WERI-Rb-1 (cell line): ENCODE measurements at places on chromosomes 5 and 9.

DNA sequence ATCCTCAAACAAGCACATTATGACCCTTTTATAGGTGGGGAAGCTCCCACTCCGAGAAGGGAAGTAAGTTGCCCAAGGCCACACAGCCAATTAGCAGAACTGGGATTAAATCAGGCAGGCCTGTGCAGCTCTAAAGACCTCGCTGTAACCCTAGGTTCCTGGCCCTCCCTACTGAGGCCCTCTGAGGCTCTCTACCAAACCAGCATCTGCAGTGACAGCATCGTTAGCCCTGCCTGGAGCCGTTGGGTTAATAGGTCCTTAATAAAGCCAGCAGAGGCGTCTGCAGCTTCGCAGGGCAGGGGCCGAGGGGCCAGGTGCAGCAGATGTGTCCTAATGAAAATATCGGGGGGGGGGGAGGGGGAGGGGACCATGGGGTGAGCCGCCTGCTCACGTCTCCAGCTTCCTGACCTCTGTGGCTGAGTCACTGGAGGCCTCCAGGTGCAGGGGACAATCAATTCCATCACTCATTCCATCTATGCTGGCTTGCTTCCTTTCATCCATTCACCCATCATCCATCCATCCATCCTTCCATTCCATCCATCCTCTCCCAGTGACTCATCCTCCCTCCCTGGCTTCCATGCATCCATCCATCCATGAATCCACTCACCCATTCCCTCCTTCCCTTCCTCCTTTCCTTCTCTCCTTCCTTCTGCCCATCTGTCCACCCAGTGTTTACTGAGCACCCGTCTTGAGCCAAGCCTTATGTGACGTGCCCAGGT, 203.9 kb downstream of the C9orf50 start:
- DNase-seq: peak; percentile 91

DNA sequence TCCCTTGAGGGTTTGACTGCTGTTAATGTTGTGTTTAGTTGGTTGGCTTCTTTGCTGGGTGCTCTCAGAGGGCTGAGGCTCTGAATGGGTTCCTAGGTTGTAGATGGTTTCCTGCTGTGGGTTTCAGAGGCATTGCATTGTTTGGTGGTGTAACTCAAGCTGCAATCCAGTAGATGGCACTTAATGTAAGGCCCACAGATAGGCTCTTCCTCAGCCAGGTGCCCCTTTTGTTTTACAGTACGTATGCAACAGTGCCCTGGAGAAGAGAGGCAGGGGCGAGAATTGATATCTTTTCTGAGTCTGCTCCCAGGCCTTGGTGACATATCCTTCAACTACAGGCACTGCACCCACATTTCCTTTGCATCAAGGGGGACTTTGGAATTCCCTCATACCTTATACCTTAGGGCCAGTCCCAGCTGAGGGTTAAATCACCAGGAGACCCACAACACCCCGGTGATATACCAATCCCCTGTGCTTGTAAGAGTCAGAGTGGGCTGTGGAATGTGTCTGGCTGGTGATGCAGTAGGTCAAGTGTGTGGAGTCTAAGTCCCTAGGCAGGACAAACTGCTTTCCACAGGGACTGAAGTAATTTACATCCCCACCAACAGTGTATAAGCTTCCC, 7.0 kb upstream of the UGT3A2 start:
- peak; percentile 52 for DNase-seq

DNA sequence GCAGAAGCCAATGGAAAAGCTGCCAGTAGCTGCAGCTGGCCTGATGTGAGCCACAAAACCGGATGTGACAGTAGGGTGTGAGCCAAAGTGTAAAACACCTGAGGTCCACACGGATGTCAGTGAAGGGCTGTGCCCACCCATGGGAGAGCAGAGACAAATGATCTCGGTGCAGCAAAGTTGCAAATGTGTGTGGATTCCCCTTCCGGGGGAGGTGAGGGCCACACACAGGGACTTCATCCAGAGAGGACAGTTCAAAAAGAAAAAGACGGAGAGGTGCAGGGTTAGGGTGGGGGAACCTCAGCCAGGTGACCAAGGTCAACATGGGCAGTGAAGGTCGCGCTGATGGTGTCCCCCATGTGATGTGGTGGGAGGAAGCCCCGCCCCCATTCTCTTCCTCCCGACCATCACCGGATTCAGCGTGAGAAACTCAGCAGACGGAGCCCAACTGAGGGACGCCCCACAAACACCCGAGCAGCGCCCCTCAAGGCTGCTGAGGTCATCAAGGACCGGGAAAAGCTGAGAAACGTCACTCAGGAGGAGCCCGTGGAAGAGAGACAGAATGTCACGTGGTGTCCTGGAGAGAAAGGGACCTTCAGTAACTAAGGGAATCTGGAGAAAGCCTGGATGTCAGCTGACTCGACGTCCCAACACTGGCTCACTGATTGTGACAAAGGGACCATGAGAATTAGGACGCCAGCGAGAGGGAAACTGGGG, 11.4 kb upstream of the PTGDS start:
- DNase-seq: no peak

- DNase-seq: no peak
These were observed 212.5 kb downstream of the FANCC start for GRCh38 chr9:95104980-95105379.

- DNase-seq: no peak
These were observed 270.4 kb upstream of the TARS1 start for GRCh38 chr5:33170411-33170810.

DNA sequence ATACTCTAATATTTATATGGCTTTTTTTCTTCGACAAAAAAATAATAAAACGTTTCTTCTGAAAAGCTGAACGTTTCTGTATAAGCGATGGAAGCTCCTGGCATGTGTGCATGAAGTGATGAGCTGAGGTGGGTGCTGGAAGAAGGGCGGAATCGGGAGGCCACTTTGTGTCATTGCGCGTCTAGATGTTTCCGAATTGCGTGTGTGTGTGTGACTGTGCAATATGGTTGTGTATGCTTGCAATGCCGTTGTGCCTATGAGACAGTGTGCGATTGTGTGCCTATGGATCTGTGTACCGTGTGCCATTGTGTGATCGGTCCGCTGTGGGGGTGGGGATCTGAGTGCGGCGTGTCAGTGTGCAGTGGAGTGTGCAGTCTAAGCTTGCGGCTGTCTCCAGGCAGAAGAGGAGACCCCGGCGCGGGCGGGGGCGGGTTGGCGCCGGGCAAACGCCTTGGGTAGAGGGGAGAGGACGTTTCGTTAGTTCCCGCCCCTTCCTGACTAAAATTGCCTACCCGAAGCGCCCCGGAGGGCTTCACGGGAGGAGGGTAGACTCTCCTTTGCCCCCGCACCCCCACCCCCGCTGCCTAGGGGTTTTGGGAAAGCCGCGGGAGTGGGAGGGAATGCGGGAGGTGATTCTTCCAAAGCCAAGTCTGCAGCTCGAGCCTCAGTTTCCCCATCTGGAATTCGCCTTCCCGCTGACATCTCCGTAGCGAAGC, 24.2 kb downstream of the PCDHGC5 start:
- DNase-seq: no peak

GRCh38 chr5:6473284-6473683, 24.6 kb downstream of the UBE2QL1 start:
- no peak for DNase-seq

DNA sequence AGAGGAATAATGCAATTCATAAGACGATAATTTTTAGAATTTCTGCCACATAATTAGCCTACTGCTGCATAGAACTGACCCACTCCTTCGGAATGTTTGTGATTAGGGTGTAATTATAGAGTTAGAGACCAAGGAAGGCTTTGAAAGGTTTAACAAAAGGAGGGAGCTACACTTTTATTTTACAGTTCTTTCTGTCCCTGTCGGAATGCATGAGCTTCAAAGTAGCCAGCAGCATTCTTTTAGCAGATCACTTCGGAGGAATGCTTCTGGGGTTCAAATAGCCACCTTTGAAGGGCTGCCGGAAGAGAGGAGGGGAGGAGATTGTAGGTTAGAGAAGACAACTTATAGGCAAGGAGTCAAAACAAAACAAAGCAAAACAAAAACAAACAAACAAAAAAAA, 168.1 kb downstream of the GRIA1 start:
- DNase-seq: no peak

DNA sequence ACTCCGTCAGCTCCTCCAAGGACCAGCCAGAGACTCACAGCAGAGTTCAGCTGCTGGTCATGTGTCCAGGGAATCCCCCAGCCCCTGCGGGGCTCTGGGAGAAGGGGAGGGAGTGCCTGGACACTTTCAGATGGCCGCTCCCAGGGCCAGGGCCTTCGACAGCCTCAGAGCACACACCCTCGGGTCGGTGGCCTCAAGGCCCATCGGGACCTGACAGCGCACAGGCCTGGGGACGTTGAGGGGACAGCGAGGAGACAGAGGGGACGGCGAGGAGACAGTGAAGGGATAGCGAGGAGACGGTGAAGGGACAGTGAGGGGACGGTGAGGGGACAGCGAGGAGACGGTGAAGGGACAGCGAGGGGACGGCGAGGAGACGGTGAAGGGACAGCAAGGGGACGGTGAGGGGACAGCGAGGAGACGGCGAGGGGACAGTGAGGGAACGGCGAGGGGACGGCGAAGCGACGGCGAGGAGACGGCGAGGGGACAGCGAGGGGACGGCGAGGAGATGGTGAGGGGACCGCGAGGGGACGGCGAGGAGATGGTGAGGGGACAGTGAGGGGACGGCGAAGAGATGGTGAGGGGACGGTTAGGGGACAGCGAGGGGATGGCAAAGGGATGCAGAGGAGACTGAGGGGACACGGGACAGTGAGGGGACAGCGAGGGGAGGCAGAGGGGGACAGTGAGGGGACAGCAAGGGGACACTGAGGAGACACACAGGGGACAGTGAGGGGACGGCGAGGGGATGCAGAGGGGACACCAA, 47.3 kb downstream of the SLC12A7 start:
- no peak for DNase-seq

DNA sequence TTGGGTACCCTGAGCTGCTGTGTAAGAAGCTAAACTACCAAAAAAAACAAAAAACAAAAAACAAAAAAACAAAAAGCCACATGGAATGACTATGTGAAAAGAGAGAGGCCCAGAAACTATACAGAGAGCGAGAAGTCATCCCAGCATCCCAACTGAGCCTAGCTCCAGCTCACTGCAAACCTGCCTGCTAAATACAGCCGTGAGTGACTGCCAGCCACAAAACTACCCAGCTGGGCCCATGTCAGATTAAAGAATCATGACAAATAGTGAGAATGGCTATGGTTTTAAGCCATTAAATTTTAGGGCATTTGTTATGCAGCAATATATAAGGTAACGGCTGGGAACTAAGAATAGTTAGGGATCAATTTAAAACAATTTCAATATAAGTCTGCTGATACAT, 335.1 kb upstream of the PDE4D start:
- no peak for DNase-seq

GRCh38 chr5:103258957-103259704, 568 bp downstream of the MACIR start:
- peak; percentile 62 for DNase-seq
